ENCODE measurements at places on chromosomes 11 and 22. TPM values are rescaled to one million over a fixed set of nuclear protein-coding genes. Genes with fewer than 3 reads are reported as not detected.

Gene NADSYN1
- total RNA-seq = 142 TPM

Gene SLC17A6
- total RNA-seq = not detected

Gene TRIM6
- 0.60 TPM for total RNA-seq

Gene ARHGAP8
- total RNA-seq = 0.70 TPM

Gene CHRM1
- not detected for total RNA-seq

Gene CLTCL1
- 0.93 TPM for total RNA-seq

Gene TTC36
- total RNA-seq = 0.55 TPM

Gene RNASEH2C
- 80.3 TPM for total RNA-seq

Gene CHRDL2
- total RNA-seq = not detected

Gene LDLRAD3
- total RNA-seq = not detected

Gene TUBA8
- 0.88 TPM for total RNA-seq

Gene TEF
- 3.3 TPM for total RNA-seq

Gene ARSA
- total RNA-seq = 65.0 TPM

Gene NRGN
- 8.4 TPM for total RNA-seq

All from activated CD4-positive, alpha-beta memory T cell treated with anti-CD3 and anti-CD28 coated beads, Interleukin-2, amount 10 ng/mL, durations not matched to agents 7 days and 5 days (primary cell).